ENCODE measurements at places on chromosomes 5 and 9. TPM values are rescaled to one million over a fixed set of nuclear protein-coding genes. Genes with fewer than 3 reads are reported as not detected.
A peak's percentile ranks its signal among the peaks of the same experiment; 100 is the strongest.

DNA sequence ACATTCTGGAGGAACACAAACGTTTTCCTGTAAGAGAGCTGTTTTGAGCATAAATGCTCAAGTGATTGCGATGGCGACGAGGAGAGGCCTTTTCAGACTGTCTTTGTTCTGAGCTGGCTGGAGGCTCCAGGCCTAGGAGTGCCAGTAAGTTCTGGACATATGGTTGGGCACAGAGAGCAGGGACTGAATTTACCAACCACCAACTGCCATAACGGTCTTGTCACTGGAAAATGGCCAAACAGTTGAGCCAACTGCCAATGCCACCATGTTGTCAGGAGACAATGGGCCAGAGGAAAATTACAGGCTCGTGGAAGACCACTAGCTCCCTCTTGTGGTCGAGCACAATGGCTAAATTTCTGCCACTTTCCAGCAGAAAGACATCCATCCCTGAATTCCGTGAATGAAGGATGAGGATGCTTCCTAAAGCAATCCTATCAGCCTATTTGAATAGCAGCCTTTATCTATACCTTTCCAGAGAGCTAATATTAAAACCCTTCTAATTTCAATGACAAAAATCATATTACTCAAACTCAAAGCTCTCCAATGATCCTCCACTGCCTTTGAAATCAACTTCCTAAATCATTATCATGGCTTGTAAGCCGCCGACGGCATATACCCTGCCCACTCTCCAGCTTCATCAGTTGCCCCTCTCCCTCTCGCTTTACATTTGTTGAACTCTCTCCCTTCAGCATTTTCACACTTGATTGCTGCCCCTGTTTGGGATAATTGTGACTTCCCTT, 66.9 kb upstream of the GLIS3 start:
- no peak for DNase-seq

DNA sequence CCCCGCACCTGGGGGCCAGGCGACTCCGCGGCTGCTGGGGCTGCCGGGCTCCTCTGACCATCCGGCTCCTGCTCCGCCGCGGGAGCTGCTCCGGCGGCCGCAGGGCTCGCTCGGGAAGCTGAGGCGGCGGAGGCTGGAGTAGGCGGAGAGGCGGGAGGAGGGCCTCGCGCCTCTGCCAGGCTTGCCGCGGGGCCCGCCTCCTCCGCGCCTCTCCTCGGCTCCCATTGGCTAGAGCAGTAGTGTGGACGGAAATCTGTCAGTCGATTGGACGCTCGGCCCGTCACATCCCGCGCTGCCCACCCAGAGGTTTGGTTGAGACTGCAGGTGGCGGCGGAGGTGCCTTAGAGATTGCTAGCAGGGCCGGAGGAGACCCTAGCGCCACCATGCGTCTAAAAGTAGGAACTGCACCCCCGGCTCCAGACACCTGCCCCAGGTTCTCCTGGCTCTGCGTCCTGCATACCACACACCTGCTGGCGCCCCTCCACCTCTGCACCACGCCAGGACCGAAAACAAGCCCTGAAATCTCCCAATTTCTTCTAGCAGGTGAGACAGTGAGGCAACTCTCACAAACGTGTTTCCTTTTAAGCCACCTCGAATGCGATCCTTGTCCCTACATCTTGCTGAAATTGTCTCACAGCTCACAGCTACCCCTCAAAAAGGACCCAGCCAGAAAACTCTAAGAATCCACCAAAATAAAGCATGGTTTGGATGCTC, at the start of gene SCAI:
SCAI (minus strand) TSS at position 152 of the 714 bp plus-strand sequence; CDS start at position 61, 91 bp downstream.
- peak; percentile 100 for DNase-seq

GRCh38 chr9:95494416-95495371, 22.1 kb downstream of the PTCH1 start:
- no peak for DNase-seq

DNA sequence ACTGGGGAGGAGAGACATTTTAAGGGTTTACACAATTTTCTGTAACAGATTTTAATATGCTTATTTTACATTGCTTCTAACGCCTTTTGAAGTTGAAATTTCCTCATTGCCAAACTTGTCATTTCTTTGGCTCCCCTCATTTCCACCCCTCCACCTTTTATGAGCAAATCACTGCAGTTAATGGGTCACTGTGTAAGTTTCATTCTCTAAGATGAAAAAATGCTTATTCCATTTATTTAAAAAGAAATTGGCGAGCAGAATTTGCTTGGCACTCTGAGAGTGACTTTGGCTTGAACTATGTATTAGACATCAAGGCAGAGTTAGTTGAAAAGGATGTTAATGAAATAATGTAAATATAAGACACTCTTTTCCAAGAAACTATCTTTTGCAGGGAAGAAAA, 66.6 kb downstream of the ITGA1 start:
- DNase-seq, result no peak

DNA sequence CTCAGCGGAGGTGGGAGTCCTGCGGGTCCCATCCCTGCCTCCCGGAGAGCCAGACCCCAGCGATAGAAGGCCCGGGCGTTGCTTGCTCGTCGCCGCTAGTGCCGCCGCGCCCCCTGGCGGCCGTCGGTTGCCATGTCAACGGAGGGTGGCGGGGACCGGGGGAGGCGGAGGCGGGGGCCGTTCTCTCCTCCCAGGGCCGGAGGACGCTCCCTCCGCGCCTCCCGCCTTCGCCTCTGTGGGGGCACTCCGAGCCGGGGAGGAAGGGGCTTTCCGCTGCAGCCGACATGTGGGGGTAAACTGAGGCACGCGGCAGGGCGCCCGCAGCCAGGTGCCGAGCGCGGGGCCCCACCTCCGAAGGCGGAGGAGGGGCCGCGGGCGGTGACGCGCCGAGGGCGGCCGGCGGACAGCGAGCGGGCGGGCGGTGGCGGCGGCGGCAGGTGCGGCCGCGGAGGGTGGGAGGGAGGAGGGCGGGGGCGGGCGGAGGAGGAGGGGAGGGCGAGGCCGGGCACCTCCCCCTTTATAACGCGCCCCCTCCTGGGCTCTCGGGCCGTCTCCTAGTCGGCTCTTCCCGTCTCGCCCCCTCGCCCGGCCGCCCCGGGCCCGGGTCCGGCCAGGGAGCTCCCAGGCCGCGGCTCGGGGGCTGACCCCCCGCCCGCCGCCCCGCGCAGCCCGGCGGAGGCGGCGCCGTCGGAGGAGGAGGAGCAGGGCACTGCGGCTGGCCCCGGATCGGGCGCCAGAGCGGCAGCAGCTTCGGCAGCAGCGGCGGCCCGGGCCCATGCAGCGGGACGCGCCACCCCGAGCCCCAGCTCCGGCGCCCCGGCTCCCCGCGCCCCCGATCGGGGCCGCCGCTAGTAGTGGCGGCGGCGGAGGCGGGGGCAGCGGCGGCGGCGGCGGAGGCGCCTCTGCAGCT, 556 bp upstream of the CDK9 start:
- peak; percentile 94 for DNase-seq

- DNase-seq, result no peak
Observed at GRCh38 chr9:134855900-134856377, 24.7 kb upstream of the FCN2 start.

- DNase-seq, result no peak
Observed at GRCh38 chr9:23683611-23684061, 142.4 kb downstream of the ELAVL2 start.

GRCh38 chr9:5910413-5911057, 19.8 kb downstream of the MLANA start:
- DNase-seq, result no peak

DNA sequence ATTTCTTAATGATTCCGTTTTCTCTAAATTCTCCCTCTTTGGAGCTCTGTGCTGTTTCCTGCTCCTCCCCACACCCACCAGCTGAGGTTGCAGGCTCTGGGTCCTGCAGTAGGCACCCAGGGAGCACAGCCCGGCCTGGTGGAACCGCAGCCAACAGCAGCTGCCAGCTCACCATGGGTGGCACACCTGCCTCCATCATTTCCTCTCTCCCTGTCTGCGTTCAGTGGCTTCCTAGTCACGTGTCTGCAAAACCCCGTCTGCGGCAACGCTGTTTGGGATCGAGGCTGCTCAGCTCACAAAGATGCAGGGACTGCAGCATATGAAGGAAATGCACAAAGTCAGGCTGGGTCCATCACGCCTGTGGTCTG, 367.8 kb downstream of the IRX2 start:
- peak; percentile 54 for DNase-seq

GRCh38 chr9:119544492-119544891, 175.3 kb upstream of the BRINP1 start:
- no peak for DNase-seq

DNA sequence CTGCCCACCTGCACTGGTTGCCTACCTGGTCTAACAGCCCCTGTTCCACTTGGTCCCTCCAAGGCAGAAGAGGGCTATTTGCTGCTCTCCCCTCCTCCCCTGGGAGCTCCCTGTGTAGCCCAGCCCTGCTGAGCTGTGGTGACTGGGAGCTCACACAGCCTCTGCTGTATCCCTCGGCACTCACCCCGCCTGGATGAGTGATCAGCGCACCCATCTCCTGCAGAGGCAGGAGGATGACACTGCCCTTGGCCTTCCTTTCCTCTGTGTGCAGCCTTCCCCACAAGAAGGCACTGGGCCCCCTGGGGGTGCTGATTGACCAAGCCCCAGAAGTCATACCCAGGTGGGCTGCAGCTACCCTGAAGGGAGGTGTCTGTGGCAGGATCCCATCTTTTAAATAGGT, 134.2 kb downstream of the ADAMTS2 start:
- DNase-seq, result no peak

DNA sequence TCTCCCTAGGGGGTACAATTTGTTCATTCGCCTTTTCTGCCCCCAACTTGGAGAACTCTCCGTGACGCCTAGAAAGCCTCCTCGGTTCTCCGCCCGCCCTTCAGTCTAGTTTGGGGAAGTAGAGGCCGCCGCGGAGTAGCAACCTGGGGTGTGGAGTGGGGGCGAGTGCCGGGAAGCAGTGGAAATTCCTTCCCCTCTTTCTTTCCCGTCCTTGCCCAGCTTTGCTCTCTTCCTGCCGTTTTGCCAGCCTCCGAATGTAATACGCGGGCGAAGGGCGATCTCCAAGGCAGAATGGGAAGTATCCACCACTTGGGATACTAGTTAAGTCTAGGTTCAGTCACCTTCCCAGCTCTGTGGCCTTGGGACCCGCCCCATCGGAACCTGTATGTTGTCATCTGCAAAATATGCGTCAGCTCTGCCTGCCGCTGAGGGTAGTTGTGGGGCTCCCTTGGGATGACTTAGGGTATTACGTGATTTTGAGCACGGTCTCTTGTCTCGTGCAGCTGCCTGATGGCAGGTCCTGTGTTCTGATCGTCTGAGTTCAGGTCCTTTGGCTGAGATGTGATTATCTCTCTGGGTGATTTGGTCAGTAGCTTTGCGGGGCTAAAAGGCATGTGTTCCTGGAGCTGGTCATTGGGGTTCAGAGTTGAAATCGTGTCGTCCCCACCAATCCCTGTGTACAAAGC, 724 bp downstream of the PAM start:
- peak; percentile 86 for DNase-seq

- DNase-seq, result no peak
Observed at GRCh38 chr5:140978260-140978659, 12.0 kb downstream of the PCDHAC2 start.

DNA sequence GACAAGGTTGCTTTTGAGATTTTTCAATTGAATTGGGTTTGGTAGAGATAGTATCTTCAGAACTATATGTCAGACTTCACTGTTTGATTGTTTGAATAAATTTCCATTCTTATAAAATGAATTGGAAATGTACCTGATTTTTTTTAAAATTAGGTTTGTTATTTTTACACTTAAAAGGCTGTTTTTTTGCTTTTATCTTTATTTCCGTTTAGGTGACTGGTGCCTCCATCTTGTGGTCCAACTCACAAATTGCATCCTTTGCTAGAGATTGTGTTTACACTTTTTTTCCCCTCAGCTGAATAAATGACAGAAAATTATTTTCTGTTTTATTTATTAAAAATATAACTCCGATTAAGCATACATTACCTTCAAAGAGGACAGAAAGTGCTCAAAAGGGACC, 15.6 kb downstream of the NDUFAF2 start:
- DNase-seq, result no peak

GRCh38 chr5:125316915-125317535, 570.6 kb upstream of the ZNF608 start:
- no peak for DNase-seq

GRCh38 chr9:128088253-128088945, 20.4 kb downstream of the SLC25A25 start:
- no peak for DNase-seq

DNA sequence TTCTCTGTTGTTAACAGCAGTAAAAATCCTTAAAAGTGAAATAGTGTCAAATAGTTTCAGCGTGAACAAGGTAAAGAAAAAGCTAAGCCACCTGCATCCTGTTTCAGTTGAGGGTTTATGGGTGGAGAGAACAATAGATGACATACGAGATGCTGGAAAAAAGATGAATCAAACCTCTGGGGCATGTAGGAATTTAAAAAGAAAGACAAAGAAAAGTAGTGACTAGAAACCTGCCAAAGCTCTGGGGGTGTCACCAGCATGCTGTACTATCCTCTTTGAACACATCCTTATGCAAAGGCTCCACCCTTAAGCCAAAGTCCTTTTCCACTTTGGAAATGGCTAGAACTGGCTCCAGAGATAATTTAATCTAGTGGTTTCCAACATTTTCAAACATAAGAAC, 22.2 kb downstream of the SCAI start:
- DNase-seq, result no peak

PCDHB7 gene
- 0.67 TPM for total RNA-seq

PCDHGA8 gene
- total RNA-seq, result 14.0 TPM

CER1 gene
- total RNA-seq, result not detected

LAMC3 gene
- 0.89 TPM for total RNA-seq

OR1J2 gene
- not detected for total RNA-seq

GRXCR2 gene
- 0.78 TPM for total RNA-seq

TXNDC8 gene
- not detected for total RNA-seq

All from cardiac septum (tissue), 1 donor.